ENCODE measurements at places on chromosomes 3 and 15.
A peak's percentile ranks its signal among the peaks of the same experiment; 100 is the strongest.

- DNase-seq = no peak
Measured at GRCh38 chr3:45371621-45372020, 16.8 kb upstream of the LARS2 start.

DNA sequence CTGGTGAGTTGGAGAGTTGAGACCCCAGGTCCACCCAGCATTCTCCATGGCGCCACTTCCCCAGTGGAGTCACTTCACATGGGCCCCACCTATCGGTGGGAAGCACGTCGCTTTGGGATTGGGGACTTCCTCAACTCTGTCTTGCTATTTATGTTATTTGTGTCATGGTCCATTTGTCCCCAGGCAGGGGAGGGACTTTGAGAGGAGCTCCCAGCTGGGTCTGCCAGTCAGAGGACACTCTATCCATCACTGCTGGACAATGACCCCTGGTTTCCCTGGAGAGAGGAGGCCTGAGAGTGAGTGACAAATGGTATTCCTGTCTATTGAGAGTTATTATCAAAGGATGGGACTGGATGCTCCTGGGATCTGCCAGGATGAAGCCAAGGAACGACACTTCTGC is 127.6 kb downstream of the RAB11A start:
- no peak for DNase-seq

DNA sequence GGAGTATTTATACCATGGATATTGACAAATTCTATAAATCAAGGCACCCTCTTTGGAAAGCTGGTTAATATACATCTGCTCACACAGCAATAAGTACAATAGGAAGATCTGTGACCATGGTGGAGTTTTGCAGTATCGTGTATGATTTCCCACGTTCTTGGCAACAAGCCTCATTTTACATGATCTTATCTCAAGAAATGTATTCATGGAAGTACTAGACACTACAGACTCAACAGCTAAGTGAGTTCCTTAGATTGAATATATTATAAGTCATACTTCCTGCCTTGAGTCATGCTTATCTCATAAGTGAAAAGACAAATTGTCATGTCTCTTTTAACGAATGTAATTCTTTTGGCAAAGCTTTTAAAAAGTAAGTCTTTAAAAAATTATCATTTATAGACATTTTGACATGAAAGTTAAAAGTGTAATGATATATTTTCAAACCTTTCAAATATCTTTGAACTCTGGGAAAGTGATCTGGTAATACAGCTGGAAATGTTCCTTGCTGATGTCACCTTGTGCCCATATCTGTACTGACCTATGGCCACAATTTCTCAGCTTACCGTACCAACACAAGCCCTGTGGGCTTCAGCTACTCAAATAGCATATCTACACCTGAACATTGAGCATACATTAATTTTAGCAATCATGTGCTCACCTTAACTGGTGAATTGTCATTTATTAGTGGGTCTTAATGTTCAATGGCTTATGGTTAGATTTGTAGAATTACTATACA is 130.3 kb upstream of the TMC3 start:
- DNase-seq = peak; percentile 86

GRCh38 chr15:101178479-101178878 is 73.4 kb downstream of the CHSY1 start:
- DNase-seq = no peak

DNA sequence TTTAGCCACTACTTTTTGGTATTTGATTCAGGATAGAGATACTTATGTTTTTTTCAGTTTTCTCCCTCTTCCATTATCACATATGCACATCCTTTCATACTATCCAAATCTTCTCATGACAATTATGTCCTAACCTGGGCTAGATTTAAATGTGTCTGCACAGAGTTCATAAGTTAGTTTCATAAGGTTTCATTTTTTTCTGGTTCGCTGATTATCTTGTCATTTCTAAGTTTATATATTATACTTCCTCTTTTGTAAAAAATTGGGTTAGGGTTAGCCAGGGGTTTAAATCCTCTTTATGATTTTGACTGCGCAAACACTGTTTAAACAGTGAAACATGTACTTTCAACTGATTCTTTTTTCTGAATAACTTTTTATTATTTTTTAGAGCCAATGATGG is 148.6 kb downstream of the SST start:
- DNase-seq = no peak

GRCh38 chr15:45555934-45556608 is 31.1 kb upstream of the BLOC1S6 start:
- DNase-seq = no peak

DNA sequence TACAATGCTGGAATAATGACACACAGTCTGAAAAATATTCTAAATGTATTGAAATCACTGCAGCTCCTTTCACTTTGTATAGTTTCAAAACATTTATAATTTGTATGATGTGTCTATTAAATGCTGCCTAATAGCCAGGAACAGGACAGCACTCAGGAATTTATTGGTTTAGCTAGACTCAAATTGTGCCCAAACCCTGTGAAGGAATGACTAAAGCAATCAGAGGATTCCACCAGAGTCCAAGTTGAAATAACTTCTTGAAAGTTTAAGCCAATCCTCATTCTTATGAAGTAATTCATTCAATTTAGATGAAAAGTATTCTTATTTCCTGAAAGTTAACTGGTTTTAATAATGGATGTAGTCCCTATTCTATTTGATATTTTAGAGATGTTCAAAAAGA is 267.0 kb downstream of the ZMAT3 start:
- no peak for DNase-seq

DNA sequence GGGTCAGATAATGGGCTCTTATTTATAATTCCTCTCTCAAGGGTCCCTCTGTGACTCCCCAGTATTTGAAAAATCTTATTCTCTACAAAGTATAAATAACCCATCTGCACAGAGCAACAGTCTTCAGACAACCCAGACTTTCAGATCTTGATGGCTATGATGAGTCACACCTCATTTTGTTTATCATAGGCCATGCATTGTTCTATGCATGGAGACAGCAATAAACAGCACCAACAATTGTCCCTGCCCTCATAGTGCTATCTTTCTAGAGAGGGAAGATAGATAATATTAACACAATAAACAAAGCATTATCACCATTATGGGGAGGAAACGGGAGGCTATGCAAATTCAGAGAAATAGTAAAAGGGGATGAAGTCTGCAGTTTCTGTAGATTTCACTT is 13.4 kb downstream of the FHIT start:
- DNase-seq = no peak

- DNase-seq = no peak
Measured at GRCh38 chr3:168083906-168084305, 11.8 kb downstream of the GOLIM4 start.

GRCh38 chr15:77409259-77410156 is 10.4 kb downstream of the PEAK1 start:
- no peak for DNase-seq

DNA sequence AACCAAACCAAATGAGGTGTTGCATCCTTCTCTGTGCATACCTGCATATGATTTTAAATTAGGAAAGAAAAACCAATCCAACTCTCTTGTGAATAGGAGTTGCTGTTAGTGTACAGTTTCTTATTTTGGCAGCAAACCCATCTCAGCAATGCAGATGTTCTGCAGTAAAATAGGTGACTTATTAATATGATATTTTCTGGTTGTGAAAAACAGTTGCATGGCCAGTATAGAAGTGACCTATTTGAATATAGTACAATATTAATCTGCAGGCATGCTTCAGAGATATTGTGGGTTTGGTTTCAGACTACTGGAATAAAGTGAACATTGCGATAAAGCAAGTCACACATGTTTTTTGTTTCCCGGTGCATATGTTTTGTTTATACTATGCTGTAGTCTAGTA is 42.2 kb downstream of the AKAP13 start:
- no peak for DNase-seq

DNA sequence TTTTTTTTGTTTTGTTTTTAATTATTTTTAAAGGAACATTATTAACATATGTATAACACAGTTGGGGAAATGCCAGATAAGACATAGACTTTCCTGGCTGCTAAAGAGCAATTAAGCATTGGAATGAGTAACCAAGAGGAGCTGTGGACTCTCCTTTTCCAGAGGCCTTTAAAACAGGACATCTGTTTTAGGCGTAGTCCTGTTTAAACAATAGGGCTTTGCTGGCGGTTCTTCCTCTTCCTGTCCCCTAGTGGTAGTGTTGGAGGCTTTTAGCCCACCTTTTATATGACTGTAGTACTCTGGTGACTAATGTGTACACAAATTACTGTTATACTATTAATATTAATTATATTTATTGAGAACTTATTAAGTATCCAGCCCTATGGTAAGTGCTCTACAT is 81.9 kb downstream of the PPARG start:
- peak; percentile 31 for DNase-seq

DNA sequence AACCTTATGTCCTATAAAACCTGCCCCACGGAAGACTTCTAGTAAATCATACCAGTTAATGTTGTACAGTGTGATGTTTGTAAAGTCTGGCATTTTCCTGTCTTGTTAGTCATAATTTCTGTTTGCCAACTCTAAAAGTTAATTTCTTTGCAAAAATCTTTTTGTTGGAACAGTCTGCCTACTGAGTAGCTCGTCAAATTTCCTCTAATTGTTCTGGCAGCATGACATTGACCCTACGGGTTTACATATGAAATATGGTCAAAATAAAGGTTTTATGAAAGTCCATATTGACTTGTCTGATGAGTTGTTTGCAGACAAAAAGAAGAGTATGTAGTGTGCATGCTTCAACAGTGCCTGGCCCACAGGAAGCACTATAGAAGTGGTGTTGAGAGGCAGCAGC is 79.8 kb upstream of the SOX2 start:
- no peak for DNase-seq

DNA sequence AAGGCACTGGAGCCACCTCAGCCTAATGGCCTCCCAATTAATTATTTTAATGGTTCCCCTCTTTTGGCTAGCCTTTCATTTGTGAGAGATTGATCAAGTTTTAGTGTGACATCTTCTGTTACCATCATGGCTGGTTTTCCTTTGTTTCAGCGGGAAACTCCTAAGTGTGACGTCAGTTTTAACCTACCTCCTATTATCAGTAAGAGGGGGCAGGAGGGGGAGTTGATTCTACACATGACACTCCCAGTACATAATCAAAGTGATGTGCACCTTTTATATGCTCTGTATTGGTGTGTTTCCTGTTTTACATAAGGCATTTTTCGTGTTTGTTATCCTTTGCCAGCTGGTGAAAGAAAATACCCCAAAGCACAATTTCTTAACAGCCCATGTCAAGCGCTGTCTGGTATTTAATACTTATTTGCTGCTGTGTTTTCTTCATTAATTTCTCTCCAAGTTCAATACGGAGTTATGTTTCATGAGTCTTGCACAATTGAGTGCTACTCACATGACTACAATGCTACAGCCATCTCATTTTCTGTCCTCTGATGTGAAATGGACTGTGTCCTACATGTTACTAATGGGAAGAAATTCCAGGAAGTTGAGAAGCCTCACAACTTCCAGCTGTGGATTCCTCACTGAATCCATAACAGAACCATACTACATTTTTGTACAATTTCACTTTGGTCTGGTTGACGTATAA is 52.2 kb upstream of the POLR2M start:
- peak; percentile 73 for DNase-seq

DNA sequence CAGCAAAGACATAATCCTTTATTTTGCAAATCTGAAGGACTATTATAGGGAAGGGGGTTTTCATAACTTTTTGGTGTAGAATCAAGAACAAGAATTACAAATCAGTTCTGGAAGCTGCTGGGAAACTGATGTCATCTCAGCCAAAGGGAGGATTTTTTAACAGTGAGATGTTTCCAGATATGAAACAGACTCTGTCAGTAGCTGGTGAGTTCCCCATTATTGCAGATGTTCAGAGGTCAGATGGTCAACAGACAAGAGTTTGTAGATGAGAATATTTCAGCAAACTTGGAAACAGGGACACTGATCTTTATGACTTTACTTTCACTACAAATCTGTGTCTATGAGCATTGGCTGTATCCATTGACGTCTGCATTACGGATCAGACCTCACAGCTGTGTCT is 71.9 kb upstream of the LPP start:
- peak; percentile 69 for DNase-seq

GRCh38 chr3:31274326-31275024 is 258.2 kb upstream of the STT3B start:
- DNase-seq = peak; percentile 38

DNA sequence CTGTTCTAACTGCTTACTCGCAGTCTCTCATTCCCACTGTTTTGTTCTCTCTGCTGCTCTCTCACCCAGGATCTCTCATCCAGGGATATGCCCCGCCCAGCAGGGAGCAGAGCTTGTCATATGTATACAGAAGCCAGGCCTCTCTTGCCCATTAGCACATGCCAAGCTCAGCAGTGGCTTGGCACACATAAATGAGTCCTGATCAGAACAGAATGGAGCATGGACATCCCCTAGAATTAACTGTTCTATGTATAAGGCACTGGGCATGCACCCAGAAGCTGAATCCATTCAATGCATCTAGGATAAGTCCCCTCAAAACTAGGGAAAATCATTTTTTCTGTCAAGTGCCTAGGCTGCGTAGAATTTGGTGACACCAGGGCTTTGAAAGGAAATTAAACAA is 61.6 kb downstream of the IGSF11 start:
- DNase-seq = no peak

- no peak for DNase-seq
Measured at GRCh38 chr3:52194485-52195290, 3.3 kb upstream of the ALAS1 start.

DNA sequence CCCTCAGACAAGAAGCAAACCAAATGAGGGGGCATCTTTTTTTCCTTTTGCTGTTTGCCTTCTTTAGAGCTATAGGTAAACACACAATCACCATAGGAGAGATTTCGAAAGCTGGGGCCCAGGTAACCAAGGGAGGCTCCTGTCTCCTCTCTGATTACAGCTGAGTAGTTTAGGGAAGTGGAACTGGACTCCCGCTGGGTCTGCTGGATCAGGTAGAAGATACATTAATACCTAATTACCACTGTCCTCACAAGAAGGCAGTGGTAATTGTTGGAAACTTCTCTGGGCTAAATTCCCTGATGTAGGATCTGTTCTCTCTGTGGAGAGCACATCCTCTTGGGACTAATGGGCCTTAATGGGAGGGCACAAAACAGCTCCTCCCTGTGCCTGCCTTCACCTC is 32.7 kb downstream of the HDC start:
- no peak for DNase-seq

- DNase-seq = no peak
Measured at GRCh38 chr15:48520376-48521155, 124.9 kb downstream of the FBN1 start.

Data from fibroblast of upper back skin (primary cell).